ENCODE measurements at places on chromosomes 16 and 17. TPM values are rescaled to one million over a fixed set of nuclear protein-coding genes. Genes with fewer than 3 reads are reported as not detected.

The SCNN1B gene
- not detected for total RNA-seq

The RASL10B gene
- total RNA-seq: 6.2 TPM

DNA sequence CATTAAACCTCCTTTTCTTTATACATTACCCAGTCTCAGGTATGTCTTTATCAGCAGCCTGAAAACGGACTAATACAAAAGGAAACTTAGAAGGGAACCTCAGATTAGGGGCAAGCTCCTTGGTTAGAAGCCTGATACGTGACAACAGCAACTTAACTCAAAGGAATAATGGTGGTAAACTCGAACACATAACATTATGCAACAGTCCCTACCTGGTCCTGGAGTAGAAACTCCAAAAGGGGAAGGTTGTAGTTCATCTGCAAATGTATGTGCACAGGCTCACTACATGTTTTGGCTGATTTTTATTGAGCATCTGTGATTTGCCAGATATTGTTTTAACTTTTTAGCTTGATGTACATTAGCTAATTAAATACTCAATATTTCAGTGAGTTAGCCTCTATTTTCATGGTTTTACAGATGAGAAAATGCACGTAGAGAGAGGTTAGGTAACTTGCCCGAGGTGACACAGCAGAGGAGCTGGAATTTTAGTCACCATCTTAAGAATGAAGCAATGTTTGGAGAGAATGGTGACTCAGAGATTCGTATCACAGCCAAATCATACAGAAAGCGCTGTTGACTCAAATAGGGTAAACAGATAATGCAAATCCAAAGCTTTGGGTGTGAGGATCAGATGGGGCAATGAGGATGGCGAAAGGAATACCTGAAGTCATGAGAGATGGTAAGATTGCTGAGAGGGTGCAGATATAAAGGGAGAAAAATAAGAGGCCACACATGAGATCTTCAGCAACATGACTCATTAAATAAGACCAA, 194.9 kb upstream of the RBFOX1 start:
- DNase-seq: peak; percentile 28

The DNAAF1 gene
- total RNA-seq: not detected
